CD4-positive, alpha-beta memory T cell (primary cell): ENCODE measurements at places on chromosomes 5 and 9.

- no peak for DNase-seq
These were observed 160.6 kb downstream of the MARCHF11 start for GRCh38 chr5:16018970-16019369.

DNA sequence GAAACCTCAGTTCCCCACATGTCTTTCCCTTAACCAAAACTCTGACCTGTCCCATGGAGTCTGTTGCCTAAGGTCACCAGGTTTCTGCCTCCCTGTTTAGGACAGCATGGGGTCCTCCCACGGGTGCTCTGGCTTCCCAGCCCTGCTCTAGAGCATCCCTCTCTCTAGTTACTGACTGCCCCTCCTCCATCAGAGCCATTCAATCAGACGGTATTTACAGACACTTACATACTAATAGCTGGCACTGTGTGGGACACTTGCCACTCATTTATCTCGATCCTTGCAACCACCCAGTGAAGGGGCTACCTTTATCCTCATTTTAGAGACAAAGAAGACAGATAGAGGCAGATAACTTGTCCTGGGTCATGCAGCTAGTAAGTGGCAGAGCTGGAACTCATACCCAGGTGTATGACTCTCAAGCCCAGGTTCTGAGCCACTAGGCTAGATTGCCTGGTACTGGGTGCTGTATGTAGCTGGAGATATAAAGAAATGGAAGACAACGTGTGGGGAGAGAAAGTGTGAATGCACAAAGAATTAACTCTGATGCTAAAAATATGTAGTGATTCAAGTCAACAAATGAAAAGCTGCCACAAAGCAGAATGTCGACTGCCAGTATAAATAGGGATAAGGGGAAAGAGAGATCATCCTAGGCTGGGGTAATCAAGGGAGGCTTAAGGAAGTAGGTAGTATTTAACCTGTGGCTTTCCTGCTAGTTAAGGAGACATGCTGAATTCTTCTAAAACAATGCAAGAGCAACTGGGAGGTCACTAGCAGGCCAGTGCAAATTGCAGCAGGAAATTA is 52.5 kb upstream of the PDE8B start:
- DNase-seq = no peak

- DNase-seq = no peak
These were observed 224.8 kb upstream of the TBC1D2 start for GRCh38 chr9:98479967-98480847.

DNA sequence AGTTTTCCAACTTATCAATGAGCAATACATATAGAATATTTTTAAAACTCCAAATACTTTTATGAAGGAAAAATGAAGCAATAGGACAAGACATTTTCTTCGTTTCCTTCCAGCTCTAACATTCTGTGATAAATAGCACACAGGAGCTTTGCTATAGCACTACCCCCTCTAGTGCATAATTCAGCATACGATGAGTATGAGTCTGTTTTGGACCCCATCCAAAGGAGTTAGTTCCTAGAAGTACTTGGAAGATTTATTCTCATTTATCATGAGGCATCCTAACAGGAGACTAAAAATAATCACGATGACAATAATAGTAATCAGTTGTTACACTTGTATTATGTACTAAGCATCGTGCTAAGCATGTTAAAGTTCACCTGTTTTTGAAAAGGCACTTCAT is 1061.3 kb upstream of the DMAC1 start:
- DNase-seq = no peak

DNA sequence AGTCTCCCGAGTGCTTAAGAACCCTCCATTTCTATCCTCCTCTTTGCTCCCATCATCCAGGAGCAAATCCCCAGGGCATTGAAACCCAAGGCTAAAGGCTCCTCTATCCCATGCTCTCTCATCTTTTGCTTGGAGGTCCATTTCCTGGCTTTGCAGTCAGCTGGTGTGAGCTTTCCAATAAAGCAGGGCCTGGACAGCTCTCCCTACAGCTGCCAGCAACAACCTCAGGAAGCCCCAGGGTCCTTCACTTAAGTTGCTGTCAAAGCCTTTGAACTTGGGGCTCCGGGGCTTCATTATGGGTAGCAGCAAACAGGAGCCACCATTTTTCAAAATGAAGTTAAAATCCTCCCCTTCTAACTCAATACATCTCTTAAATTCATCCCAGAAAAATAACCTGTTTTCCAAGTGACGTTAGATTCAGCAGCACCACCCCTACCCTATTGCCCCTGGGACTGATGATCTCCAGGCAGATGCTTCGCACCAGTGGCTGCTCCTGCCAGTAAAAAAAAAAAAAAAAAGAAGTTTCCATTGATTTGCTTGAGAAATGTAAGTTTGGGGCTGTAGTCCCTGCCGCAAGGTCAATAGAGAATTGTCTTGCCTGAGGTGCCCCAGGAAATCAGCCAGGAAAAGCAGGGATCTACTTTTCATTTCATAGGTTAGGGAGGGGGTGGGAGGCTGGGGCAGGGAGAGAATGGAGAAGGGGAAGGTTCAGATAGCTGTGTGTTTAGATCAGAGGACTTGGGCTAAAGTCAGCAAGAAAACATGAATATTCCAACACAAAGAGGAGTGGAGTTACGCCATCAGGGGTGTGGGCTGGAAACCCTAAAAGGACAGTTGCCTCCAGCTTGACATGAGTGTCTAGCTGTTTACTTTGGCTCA is 83.8 kb upstream of the IL6ST start:
- no peak for DNase-seq

DNA sequence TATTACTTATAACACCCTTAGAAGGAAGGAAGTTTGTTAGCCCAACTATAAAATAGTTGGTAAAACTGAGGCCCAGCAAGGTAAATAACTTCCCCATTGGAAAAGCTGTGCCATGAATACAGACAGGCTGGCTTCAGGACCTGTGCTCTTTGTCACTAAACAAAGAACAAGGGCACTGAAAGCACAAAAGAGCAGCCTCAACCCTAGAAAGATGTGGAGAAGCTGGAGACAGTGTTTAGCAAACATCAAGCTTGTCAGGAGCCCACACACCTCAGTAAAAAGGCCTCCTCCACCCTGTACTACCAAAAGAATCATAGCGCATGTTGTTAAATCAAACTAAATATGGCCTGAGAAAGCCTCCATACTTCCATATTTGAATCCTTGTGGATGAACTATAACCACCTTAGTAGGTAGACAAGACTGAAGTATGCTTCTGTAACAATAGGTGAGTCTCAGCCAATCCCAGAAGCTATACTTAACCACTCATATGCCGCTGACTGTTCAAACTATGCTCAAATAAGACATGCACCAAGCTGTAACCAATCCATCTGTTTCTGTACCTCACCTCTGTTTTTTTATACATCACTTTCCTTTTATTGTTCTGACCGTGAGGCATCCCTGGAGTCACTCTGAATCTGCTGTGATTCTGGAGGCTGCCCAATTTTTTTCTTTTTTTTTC is 18.4 kb upstream of the SCGB3A2 start:
- DNase-seq = no peak

- DNase-seq = no peak
These were observed 13.0 kb upstream of the SPINK4 start for GRCh38 chr9:33227008-33227398.

GRCh38 chr9:98913044-98913443 is 30.7 kb upstream of the COL15A1 start:
- no peak for DNase-seq

DNA sequence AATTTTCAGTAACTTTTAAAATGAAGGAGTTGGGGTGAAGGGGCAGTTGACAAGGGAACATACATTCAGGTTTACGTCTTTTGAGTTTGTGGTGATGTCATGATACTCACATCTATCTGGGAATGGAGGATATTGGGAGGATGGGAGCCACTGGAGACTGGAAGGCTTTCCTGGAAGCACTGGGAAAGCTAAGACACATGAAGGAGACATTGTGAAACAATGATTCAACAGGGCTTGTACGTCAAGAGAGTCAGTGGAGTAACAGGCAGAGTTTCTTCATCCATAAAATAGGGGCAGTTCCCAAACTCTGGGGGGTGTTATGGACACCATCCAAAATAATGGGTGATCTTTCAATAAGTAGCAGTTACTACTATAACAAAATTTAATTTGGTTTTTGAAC is 572.8 kb downstream of the CCDC171 start:
- DNase-seq = no peak

- no peak for DNase-seq
These were observed 343.0 kb downstream of the RAB3C start for GRCh38 chr5:58925627-58926540.

DNA sequence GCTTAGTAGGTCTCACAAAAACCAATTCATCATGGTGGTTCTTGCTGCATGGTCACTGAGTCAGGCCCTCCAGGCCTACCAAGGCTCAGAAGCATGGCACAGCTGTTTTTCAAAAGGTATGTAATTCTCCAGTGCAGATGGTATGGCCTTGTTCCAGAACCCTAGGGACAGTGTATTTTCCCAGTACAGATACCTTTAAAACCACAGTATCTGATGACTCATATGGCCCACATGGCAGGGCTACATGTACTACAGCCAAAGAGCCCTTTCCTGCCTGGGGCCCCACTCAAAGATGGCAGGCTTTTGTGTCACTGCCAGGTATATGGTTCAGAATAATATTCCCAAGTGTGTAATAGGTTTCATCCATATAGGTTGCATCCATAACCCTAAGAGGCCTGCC is 16.5 kb downstream of the CSF2 start:
- no peak for DNase-seq

DNA sequence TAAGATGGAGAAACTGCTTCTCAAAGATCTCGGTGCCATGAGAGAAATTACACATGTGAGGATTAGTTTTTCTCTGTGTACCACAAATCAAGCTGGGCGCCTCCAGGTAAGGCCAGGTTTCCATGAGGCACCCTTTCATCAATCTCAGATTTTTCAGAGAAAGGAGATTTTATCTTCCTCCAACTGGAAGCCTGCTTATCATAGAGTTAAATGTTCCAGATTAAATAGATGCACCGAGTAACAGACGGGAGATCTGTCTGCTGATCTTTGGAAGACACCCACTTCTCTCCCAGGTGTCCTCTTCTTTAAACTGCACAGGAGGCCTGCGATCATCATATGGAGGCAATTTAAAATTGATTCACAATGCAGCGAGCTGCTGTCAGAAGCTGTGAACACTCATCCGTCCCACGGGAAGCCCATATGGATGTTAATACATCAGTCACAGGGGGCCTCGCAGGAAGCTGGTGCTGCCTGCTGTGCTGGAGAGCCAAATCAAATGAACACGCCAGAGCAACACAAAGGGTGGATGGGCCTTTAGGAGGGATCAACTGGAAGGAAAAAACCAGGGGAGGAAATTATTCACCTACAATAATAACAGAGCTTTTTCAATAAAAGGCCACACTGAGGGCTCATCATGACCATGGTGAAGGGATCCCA is 93.3 kb downstream of the TLE1 start:
- DNase-seq = no peak

- DNase-seq = no peak
These were observed at the start of gene HMHB1 for GRCh38 chr5:143812085-143812705. Gene HMHB1, plus strand, starts transcription at chr5:143812161.

DNA sequence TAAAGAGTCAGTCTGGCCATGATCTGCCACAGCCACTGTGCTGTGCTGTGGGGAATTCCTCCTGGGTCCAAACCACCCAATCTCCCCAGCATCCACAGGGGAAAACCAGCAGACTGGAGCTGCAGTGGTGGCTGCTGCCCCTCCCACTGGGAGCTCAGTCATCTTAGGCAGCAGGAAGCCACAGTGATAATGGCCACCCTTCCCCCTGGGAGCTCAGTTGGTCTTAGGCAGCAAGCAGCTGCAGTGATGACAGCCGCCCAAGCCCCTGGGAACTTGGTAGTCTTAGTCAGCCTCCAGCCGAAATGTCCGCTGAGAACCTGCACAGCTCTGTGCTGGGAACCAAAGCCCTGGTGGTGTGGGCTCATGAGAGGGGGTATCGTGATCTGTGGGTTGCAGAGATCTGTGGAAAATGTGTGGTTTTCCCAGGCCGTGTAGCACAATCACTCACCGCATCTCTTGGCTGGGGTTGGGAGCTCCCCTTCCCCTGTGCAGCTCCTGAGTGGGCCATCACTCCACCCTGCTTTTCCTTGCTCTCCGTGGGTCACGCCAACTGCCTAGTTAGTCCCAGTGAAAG is 38.4 kb upstream of the SMIM15 start:
- DNase-seq = no peak

- no peak for DNase-seq
These were observed 47.1 kb upstream of the C5orf47 start for GRCh38 chr5:173941758-173942401.

DNA sequence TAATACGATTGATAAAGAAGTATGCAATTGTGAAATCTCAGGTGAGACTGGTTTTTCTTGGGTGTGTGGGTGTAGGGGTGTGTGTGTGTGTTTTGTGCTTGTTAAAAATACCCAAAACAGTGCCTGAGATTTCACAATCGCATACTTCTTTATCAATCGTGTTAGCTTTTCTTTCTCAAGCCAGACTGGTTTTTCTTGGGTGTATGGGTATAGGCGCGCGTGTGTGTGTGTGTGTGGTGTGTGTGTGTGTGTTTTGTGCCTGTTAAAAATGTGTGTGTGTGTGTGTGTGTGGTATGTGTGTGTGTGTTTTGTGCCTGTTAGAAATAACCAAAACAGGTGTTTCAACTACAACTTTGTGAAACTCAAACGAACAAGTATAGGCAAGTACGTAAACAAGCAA is 53.7 kb downstream of the CERT1 start:
- no peak for DNase-seq

GRCh38 chr9:123378956-123379660 is 23.1 kb downstream of the CRB2 start:
- peak; percentile 9 for DNase-seq

GRCh38 chr5:111996574-111996973 is 239.6 kb upstream of the NREP start:
- DNase-seq = no peak

- no peak for DNase-seq
These were observed 11.5 kb downstream of the EGFL7 start for GRCh38 chr9:136673975-136674785.

DNA sequence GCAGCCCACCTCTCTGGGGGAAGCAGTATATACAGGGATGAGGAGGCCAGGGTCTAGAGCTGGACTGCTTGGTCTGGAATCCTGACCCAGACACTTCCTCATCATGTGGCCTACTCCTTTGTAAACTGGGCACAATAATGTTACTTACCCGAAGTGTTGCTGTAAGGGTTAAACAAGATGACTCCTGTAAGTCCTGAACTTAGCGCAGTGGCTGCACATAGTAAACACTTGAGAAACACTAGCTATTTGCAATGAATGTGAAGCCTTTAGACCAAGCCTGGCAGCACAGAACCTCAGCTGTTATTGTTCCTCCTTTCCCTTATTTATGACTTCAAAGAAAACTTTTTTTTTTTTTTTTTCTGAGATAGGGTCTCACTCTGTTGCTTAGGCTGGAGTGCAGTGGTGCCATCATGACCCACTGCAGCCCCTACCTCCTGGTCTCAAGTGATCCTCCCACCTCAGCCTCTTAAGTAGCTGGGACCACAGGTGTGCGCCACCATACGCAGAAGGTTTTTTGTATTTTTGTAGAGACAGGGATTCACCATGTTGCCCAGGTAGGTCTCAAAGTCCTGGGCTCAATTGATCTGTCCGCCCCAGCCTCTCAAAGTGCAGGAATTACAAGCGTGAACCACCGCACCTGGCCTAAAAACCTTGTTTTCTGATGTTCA is 96.2 kb upstream of the IL6ST start:
- no peak for DNase-seq

- DNase-seq = peak; percentile 74
These were observed 84.8 kb downstream of the MVB12B start for GRCh38 chr9:126411225-126411947.

- no peak for DNase-seq
These were observed 58.4 kb downstream of the SLC1A3 start for GRCh38 chr5:36664766-36665165.
